ENCODE measurements at places on chromosomes 6 and 20.

DNA sequence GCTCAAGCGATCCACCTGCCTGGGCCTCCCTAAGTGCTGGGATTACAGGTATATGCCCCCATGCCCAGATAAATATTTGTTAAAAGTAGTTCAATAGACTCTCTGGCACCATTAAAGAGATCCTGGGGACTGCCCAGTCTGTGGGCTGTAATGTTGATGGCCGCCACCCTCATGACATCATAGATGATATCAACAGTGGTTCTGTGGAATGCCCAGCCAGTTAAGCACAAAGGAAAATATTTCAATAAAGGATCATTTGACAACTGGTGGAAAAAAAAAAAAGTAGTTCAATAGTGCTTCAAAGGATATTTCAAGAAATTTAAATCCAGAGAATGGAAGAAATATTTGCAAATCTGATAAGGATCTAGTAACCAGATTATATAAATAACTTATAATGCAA, 1.5 kb upstream of the CRIP3 start:
- DNase-seq: no peak

DNA sequence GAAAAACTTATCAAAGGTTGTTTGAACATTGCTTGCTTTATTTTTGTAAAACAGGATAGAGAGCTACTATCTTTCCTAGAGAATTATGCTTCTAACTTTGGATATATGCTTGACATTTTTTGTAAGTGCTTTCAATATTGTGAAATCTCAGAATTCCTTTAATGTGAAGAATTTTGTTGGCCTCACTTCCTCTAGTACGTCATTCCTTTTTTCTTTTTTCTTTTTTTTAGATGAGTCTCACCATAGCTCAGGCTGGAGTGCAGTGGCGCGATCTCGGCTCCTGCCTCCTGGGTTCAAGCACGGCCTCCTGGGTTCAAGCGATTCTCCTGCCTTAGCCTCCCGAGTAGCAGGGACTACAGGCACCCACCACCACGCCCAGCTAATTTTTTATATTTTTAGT, 668.1 kb downstream of the RFPL4B start:
- DNase-seq: no peak

DNA sequence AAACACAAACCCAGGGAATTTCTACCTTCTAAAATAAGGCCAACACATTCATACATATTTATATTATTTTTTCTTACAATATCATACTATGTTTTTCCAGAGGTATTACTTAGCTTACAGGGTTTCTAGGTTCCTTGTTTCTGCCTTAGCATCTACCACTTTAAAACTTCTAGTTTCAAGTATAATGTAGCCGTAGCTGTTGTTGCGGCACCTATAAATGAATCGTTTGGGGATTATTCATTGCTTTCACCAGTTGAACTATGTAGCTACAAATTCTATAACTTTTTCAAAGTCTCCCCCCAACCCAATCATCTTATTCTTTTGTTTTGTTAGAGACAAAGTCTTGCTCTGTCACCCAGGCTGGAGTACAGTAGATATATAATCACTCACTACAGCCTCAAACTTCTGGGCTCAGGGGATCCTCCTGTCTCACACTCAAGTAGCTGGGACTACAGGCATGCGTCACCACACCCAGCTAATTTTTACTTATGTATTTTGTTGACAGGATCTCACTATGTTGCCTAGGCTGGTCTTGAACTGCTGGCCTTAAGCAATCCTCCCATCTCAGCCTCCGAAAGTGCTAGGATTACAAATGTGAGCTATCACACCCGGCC, 43.9 kb downstream of the TNFAIP3 start:
- no peak for DNase-seq

DNA sequence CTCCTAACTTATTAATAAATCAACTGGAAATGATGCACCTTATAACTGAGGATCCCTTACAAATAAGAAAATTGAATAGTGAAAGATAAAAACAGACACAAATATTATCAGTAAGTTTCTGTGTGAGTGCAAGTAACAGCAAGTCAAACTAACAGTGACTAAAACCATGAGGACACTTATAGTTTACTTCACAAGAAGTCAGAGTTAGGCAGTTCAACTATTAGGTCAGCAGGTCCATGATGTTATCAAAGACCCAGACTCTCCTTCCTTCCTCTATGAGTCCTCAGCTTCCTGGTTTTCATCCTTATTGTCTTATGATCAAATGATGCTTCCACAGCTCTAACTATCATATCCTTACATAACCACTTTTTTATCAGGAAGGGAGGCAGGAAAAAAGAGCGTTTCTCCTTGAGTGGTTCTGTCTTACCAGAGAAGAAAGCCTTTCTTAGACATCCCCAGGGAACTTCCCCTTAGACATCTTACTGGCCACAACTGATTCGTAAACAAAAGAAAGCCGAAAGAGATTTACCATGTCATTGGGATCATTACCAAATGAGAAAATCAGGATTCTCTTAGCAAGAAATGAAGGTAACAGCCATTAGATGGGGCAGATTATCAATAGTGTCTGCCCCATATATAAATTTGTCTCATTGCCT, 114.3 kb upstream of the LRFN2 start:
- DNase-seq: no peak

DNA sequence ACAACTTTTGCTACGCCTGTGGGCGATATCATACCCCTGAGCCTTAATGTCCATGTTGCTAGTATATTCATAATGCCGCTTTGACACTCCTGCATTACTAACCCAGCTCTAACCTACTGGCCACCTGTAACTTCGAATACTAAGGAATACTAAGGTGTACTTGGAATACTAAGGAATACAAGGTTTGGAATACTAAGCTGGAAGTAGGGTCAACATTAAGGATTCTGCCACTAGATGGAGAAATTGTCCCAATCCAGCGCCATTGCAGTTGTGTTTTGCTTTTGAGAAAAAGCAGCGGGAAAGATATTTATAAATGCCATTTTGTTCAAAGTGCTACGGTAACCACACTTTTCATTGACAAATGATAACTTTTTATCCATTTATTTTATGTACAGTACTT, 10.7 kb downstream of the TBXT start:
- no peak for DNase-seq

DNA sequence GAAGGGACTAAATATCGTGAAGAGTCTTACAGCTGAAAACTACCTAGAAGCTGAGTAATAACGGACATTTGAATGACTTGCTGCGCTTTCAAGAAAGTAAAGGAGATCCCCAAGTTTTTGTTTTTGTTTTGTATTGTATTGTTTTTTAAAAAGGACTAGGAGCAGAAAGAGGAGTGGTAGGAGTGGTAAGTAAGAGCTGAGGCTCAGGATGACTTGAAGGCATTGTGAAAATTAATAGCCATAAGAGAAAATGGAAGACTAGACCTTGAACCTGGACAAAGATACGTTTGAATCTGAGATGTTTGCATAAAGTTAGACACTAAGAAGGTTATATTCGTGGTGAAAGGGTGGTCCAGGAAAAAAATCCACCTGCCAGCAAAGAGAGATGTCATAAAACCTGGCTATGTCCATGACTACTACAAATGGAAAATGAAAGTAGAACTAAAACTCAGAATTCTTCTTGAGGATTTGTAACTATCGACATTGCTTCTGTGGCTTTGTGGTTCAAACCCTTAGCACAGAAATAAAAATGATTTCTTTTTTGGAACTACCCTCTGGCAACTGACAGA, 824.8 kb upstream of the FLRT3 start:
- DNase-seq: no peak

- peak; percentile 16 for DNase-seq
Observed at GRCh38 chr6:156557251-156557910, 219.8 kb upstream of the ARID1B start.

GRCh38 chr6:116876635-116877611, at the start of gene RFX6:
RFX6 (plus strand) TSS chr6:116877242; CDS start chr6:116877276, 34 bp downstream.
- DNase-seq: no peak

GRCh38 chr20:57566399-57566798, 5.5 kb downstream of the PCK1 start:
- DNase-seq: no peak

GRCh38 chr6:147508042-147508865, at the start of gene SAMD5:
SAMD5 (plus strand) TSS chr6:147508690; CDS start chr6:147508929, 239 bp downstream.
- DNase-seq: peak; percentile 63

DNA sequence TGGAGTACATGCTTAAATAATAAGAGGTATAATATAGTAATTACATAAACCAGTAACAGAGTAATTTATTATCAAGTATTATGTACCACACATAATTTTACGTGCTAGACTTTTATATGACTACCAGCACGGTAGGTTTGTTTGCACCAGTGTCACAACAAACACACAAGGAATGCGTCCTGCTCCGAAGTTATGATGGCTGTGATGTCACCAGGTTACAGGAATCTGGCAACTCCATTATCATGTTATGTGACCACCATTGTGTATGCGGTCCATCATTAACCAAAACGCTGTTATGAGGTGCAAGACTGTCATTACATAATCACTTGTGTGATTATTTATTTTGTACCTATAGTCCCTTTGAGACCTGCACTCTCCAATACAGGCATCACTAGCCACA, 235.2 kb upstream of the PMEPA1 start:
- no peak for DNase-seq

GRCh38 chr20:23203310-23203709, 117.2 kb upstream of the CD93 start:
- no peak for DNase-seq

GRCh38 chr6:33722103-33722623, 10.7 kb upstream of the UQCC2 start:
- DNase-seq: no peak

DNA sequence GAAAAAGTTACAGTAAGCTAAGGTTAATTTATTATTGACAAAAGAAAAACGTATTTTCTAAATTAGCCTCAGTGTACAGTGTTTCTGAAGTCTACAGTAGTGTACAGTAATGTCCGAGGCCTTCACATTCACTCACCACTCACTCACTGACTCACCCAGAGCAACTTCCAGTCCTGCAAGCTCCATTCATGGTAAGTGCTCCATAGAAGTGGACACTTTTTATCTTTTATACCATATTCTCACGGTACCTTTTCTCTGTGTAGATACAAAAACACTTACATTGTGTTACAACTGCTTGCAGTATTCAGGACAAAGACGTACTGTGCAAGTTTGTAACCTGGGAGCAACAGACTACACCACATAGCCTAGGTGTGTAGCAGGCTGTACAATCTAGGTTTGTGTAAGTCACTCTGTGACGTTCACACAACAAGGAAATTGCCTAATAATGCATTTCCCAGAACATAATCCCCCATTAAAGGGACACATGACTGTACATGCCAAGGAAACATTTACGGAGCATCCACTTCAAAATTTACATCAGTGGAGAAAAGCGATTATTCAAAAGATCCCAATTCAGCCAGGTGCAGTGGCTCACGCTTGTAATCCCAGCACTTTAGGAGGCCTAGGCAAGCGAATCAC, 133.4 kb downstream of the BANF2 start:
- DNase-seq: no peak

DNA sequence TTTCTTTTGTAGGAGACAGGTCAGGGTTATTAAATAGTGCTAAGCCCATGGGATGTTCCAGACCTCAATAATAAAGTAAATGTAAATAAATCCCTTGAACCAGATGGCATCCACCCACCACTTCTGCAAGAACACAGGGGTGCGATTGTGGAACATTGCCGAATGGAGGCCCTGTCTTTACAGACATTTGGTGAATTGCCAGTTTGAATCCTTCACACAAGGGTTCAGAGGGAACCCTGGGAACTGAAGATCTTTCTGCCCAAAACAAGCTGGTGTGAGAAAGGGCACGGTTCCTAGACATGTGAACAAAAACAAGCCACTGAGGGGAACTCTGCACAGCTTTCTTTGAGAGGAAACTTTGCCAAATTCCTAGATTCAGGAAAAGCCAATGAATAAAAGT, 30.2 kb upstream of the RNF8 start:
- DNase-seq: no peak

- DNase-seq: no peak
Observed at GRCh38 chr6:137046871-137047412, 2.2 kb upstream of the IL20RA start.

GRCh38 chr6:1079525-1079924, 232.4 kb upstream of the FOXQ1 start:
- DNase-seq: no peak

DNA sequence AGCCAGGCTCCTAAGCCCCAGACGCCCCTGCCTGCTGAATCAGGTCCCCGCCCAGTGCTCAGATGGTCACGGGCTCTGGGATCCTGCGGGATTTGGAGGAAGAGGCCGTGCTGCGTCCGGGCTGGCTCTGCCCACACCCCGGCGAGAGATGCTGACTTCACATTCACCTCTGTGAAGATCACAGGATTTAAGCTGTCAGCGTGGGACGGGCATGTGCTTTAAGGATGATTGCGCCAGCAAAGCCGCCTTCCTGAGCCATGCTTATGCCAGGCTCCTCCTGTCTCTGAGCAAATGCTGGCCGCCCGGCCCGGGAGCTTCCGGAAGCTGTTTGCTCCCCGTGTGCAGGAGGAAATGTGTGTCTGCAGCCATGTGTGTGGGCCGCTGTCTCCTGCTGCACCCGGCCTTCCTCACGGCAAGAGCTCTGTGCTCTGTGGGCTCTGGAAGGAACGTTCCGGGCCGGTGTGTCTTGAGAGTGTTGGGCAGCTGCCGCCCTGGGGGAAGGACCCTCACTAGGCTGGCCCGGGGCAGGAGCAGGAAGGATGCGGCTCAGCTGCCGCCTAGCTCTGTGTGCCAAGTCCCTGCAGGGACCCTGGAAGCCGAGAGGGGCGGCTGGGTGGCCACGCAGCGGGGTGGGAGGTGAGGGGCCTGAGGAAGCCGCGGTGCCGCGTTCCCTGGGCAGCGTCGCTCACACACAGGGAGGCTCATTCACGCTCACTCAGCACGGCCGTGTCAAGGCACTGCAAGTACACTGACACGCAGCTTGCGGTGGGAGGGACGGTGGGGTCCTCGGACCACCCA, 19.0 kb upstream of the BHLHE23 start:
- DNase-seq: no peak

GRCh38 chr20:21510414-21511384, 3.2 kb downstream of the NKX2-2 start:
- no peak for DNase-seq

GRCh38 chr6:36064770-36065396, 37.3 kb downstream of the MAPK14 start:
- no peak for DNase-seq

DNA sequence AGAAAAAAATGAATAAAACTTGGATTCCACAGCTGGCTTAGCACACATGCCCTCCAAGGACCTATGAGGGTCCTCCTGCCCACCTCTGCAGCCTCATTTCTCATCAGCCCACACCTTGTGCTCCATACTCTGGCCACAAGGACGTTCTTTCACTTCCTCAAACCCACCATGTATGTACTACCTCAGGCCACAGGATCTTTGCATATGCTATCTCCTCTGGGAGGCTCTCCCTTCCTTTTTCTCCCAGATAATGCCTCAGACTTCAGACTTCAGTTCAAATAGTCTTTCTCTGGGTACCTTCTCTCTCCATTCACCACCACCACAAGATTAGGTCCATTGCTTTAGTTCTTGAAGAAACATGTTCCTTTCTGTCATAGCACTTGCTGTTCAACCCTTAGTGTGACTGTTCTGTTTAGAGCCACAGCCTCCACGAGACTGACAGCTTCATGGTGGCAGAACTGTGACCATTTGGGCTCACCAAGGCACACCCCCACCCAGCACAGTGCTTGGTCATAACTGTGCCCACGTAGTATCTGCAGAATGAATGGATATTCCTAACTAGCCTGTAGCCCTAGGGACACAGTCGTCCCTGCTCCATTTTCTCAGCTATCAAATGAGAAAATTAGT, 146.7 kb upstream of the LRFN2 start:
- DNase-seq: no peak

- DNase-seq: no peak
Observed at GRCh38 chr20:10423735-10424134, 10.3 kb downstream of the MKKS start.
